ENCODE measurements at places on chromosomes 3 and 15. TPM values are rescaled to one million over a fixed set of nuclear protein-coding genes. Genes with fewer than 3 reads are reported as not detected.

IMPG2 gene
- total RNA-seq = 0.10 TPM

SOX14 gene
- total RNA-seq = not detected

PLCH1 gene
- total RNA-seq = 0.03 TPM

TPRG1 gene
- total RNA-seq = not detected

PLSCR2 gene
- total RNA-seq = 0.54 TPM

DPPA4 gene
- 0.26 TPM for total RNA-seq

PP2D1 gene
- not detected for total RNA-seq

QRICH1 gene
- total RNA-seq = 79.9 TPM

PLIN1 gene
- 0.44 TPM for total RNA-seq

PHLDB2 gene
- 11.3 TPM for total RNA-seq

CA12 gene
- total RNA-seq = 0.74 TPM

BNC1 gene
- total RNA-seq = not detected

APBA2 gene
- total RNA-seq = 0.31 TPM

COL6A5 gene
- not detected for total RNA-seq

LINGO1 gene
- total RNA-seq = 18.2 TPM

GXYLT2 gene
- 6.1 TPM for total RNA-seq

FMN1 gene
- total RNA-seq = 3.9 TPM

FOXL2NB gene
- total RNA-seq = 11.4 TPM

SCG3 gene
- total RNA-seq = 0.62 TPM

SERPINI1 gene
- total RNA-seq = 8.0 TPM

SLC22A13 gene
- total RNA-seq = 0.33 TPM

ITIH1 gene
- 0.31 TPM for total RNA-seq
